ENCODE measurements at places on chromosomes 5 and 9. TPM values are rescaled to one million over a fixed set of nuclear protein-coding genes. Genes with fewer than 3 reads are reported as not detected.

DNA sequence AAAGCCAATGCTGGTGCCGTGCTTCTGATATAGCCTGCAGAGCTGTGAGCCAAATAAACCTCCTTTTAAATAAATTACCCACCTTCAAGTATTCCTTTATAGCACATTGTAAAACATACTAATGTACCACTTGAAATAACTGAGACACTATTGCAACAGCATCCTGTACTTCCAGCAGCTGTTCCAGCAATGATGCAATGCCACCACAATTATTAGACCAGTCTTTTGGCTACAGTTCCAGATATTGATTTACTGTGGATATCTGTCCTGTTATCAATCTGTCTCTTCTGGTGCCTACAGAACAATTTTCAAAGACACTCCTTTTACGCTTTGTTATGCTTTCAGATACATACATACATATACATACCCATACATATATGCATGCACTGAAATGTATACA is 567.9 kb downstream of the TAF11L14 start:
- no peak for DNase-seq

GRCh38 chr9:35490155-35490909 is 421 bp downstream of the RUSC2 start:
- no peak for DNase-seq

GRCh38 chr5:173753307-173754168 is 134.6 kb upstream of the CPEB4 start:
- DNase-seq = no peak

DNA sequence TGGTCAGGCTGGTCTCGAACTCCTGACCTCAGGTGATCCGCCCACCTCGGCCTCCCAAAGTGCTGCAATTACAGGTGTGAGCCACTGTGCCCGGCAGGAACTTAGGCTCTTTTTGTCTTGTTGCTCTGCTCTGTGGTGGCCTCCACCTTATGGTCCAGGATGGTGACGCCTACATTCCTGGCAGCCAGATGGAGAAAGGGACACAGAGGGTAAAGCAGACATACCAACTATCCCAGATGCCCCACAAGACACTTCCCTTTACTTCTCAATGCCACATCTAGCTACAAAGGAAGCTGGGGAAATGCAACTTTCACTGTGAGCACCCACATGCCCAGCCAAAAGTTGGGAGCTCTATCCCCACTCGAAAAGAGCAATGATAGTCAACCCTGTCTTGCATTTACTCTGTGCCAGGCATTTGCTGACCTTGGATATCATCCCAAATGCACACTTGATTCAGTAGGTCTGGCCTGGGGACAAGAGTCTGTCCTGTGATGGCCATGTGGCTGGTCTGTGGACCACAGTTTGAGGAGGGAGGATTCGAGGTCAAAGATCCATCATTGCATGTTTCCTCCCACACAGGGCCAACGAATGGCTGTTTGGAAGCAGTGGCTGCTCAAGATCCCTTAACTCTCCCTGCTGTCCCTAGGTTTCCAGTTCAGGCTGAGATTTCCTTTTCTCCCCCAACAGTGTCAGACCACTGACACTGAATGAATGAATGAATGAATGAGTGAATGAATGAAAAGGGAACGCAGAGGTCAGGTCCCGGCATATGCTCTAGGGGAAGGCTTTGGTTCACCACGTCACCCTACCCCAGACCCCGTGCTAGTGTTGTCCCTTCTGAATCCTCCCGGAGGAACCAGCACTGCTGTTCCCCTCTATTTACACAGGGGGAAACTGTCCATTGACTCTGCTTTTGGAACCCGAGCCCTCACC is 1.4 kb upstream of the ERGIC1 start:
- no peak for DNase-seq

DNA sequence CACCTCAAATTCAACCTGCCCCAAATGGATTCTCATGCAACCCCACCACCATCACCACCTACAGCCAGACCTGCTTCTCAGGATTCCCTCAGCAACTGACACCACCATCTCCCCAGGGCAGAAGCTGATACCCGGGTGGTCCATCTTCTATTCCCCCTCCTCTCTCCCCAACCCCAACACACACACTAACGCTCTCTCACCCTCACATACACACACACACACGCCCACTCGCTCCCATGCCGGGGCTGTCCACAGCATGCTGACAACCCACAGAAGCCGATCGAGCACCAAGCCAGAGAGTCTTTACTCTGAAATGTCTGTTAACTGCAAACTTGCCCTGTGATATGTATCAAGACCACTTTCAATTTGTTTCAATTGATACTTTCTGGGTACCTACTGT is 28.4 kb downstream of the B4GALT1 start:
- DNase-seq = no peak

GRCh38 chr5:103589357-103589756 is 26.8 kb upstream of the NUDT12 start:
- peak; percentile 8 for DNase-seq

- peak; percentile 19 for DNase-seq
These were observed 74.5 kb downstream of the XRCC4 start for GRCh38 chr5:83151821-83152220.

DNA sequence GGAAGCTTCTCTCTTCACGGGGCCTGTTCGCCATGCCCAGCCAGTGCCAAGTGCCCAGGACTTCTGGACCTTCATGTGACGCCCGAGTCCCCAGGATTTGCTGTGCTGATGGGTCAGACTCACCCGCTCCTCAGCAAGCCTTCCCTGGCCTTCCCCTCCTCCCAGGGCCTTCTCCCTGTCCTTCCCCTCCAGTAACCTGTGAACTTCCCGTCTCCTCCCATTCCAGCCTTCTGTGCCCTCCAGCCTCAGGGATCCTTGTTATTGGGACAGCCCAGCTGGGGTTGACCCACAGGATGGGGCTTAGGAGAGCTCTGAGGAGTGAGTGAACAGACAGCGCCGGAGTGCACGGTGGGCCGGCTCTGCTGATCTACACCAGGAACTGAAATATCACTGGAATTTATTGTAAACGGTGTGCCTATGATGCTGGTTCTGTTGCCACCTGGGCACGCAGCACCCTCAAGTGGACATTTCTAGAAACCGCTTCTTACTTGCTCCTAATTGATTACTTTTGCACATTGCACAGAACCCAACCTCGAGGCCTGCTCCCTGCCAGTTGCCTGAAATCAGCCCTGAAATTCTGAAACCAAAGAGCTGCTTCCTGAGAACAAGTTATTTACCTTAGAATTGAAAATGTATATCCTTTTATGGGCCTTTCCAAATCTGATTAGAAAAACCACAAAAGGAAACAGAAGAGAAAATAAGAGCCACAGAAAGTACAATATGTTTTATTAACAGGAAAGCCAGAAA is 1.5 kb downstream of the SPAAR start:
- DNase-seq = peak; percentile 79

- DNase-seq = no peak
These were observed 73.9 kb downstream of the PBX3 start for GRCh38 chr9:125821078-125821477.

GRCh38 chr5:54551292-54551691 is 33.7 kb downstream of the SNX18 start:
- no peak for DNase-seq

DNA sequence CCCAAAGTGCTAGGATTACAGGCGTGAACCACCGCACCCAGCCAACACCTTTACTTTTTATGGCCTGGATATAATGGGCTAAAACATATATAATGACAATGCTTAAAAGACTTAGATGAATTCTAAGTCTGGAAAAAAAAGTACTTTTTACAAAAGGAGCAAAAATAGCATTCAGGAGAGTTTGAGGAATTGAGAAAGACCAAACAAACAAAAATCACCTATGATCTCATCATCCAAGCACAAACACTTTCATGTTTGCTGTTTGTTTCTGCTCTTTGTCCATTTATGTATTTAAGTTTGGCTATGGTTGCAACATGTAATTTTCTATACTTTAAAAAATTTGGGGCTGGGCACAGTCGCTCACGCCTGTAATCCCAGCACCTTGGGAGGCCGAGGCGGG is 54.8 kb upstream of the RIC1 start:
- no peak for DNase-seq

DNA sequence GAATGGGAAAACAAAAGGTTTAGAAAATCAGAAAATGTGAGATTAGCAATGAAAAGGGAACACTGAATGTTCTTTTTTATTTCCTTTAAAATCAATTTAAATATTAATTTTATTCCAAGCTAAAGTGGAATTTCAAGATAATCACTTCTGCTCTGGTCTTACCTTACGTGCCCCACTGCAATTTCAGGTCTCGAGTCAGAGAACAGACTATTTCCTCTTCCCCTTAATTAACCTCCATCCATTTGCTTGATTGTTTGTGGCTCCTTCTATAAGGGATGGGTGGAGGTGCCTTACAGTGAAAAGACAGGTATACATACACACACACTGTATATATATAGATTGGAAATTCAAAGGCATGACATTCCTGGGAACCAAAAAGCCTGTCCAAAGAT is 137.1 kb downstream of the SUSD1 start:
- DNase-seq = no peak

Gene IL4
- not detected for total RNA-seq

Gene LIFR
- total RNA-seq = 16.6 TPM

Gene ZNF366
- 0.23 TPM for total RNA-seq

Gene MSMP
- not detected for total RNA-seq

Gene PPP1R26
- total RNA-seq = 8.1 TPM

Gene TEX48
- not detected for total RNA-seq

Gene GADD45G
- 0.92 TPM for total RNA-seq

Gene WNK2
- not detected for total RNA-seq

Measured in LHCN-M2 (cell line).